Hematopoietic multipotent progenitor cell treated with erythropoietin and hydrocortisone succinate and interleukin-3 and kit ligand, for 6 days (in vitro differentiated cells): ENCODE measurements at places on chromosomes 16 and 17.

GRCh38 chr17:82204831-82205719, 7.6 kb downstream of the CCDC57 start:
- DNase-seq: peak; percentile 74

DNA sequence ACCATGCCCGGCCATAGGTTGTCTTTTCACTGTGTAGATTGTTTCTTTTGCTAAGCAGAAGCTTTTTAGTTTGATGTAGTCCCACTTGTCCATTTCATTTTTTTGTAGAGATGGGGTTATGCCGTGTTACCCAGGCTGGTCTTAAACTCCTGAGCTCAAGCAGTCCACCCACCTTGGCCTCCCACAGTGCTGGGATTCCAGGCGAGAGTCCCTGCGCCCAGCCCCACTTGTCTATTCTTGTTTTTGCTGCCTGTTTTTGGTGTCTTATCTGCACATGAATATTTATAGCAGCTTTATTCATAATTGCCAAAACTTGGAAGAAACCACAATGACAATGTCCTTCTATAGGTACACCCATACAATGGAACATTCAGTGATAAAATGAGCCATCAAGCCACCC, 18.8 kb upstream of the SBK1 start:
- no peak for DNase-seq

DNA sequence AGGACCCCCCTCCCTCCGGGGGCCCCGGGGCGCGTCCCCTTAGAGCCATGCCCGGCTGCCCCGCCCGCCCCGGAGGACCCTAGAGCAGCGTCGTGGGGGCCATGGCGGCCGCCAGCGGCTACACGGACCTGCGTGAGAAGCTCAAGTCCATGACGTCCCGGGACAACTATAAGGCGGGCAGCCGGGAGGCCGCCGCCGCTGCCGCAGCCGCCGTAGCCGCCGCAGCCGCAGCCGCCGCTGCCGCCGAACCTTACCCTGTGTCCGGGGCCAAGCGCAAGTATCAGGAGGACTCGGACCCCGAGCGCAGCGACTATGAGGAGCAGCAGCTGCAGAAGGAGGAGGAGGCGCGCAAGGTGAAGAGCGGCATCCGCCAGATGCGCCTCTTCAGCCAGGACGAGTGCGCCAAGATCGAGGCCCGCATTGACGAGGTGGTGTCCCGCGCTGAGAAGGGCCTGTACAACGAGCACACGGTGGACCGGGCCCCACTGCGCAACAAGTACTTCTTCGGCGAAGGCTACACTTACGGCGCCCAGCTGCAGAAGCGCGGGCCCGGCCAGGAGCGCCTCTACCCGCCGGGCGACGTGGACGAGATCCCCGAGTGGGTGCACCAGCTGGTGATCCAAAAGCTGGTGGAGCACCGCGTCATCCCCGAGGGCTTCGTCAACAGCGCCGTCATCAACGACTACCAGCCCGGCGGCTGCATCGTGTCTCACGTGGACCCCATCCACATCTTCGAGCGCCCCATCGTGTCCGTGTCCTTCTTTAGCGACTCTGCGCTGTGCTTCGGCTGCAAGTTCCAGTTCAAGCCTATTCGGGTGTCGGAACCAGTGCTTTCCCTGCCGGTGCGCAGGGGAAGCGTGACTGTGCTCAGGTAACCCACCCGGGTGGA, 759 bp downstream of the ALKBH5 start:
- DNase-seq: peak; percentile 68

DNA sequence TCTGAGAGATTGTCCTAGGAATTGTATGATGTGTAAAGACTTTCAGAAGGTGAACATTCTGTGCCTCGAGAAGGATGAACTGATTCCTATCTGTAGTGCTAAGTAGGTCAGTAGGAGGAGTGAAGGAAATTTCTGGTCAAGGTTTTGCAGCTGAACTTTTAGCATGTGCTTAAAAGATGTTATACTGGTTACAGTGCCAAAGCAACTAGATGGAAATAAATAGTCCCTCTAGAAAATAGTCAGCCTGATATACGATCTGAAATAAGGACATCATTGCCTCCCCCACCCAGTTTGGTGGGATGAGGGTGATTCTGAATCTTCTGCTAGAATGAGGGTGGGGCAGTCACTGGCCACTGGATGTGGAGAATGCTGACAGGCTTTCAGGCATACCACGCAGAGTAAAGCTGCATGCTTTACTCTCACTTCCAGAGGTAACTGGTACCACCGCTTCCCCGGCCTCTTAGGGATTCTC, 57.2 kb upstream of the VPS4A start:
- no peak for DNase-seq

GRCh38 chr16:53358884-53359283, 75.4 kb upstream of the RBL2 start:
- DNase-seq: no peak

- no peak for DNase-seq
Measured at GRCh38 chr17:17041018-17041521, 1.2 kb upstream of the MPRIP start.

DNA sequence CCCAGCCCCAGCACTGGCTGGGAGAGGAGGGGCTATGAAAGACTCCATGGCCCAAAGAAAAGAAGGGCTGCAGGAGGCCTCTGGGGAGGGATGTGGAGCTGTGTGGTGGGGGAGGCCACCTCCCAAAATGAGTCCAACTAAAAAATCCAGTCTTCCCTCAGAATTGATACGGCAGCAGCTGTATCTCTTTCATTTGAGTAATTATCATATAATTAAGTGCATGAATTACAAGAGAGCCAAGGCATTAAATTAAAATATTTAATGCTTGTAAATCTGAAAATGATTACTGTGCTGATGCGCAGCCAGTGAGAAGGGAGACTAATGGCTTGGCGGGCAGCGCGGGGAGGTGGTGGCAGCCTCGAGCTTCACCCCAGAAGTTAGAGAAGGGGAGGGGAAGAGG, 192.8 kb downstream of the C16orf78 start:
- DNase-seq: no peak

DNA sequence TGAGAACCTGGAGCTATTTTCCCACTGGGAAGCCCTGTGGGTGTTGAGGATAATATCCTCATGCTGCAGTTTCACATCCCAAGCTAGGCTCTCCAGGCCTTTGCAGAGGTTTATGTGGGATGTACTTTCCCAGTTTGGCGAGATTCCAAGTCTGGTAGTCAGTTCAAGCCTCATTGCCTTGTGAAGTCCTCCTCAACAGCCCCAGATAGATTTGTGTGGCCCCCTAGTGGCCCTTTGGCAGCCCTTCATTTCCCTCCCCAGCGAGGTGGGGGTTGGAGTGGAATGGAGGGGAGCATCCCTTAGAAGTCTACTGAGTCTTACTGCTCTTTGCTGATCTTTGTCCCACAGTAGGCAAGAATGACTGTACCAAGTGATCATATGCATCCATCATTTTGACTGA, 137.9 kb downstream of the CDH11 start:
- DNase-seq: peak; percentile 15

GRCh38 chr16:8972843-8973586, 9.3 kb upstream of the USP7 start:
- DNase-seq: no peak

- no peak for DNase-seq
Measured at GRCh38 chr16:85696781-85697180, 8.0 kb upstream of the GINS2 start.

GRCh38 chr17:79793924-79794304, 3.0 kb downstream of the CBX8 start:
- DNase-seq: no peak

GRCh38 chr17:37791447-37792399, 46.9 kb upstream of the HNF1B start:
- DNase-seq: peak; percentile 74
